NCI-H2081 (cell line): ENCODE measurements at places on chromosomes 3 and 15.
A peak's percentile ranks its signal among the peaks of the same experiment; 100 is the strongest.

DNA sequence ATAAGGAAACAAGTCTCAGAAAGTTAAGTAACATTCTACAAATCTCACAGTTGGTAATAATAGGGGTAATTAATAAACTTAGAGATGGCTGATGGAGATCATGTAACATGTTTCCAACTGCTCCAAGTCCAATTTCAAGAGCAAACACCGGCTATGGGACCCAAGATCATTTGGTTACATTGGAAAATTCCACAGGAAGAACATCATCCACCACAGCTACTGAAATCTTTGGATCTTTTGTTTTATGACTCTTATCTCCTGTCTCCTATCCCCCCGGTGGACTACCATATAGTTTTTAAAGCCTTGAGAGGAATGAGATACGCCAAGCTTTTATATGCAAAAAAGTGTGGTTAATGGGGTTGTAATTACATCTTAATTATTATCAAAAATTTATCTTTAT lies 216.1 kb downstream of the WNT5A start:
- DNase-seq, result no peak

DNA sequence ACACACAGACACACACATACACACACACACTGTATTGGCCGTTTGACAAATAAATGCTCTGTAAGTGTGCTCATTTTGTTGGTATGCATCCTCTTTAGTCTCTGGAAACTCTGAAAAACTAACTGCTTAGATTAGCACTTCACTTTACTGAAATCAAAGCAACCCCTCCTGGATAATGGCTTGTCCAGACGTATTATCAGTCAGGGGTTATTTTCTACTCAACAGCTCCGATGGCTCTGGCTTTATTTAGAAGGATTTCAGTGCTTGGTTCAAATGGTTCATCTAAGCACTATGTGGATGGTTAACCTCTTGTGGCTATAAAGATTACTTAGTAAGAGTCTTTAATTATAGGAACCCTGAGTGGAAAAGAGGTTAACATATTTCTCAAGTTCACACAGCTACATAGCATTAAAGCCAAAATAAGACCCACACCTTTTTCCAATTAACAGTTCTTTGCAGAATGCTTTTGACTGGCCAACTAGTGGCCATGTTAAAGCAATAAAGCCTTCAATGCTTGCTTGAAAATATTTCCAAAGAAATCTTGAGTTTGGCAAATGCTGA lies 516.1 kb upstream of the NAALADL2 start:
- no peak for DNase-seq

- DNase-seq, result no peak
Observed at GRCh38 chr3:169213956-169214355, 449.6 kb downstream of the MECOM start.

DNA sequence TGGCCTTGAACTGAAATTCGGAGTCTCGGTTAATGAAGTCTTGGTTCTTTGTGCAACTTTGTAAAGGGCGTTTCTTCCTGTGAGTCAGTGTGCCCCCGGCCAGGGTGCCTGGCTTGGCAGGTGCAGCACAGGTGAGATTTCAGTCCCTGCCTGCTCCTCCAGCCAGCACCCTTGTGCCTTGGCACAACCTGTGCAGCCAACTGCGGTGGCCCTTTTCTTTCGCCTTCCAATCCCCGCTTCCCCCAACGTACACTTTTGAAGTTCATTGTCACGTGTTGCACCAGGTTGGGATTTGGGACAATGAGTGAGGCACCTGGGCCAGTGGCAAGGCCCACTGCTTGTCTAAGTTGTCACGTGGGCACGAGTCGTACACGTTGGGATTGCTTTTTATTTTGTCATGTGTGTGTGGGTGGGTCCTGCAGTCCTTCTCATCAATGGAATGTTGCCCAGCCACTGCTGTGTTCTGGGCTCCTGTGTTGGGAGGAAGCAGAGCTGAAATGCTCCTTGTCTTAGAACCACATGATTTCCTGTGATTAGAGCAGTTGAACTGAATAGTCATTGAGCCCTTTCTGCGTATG lies 242.9 kb upstream of the BHLHE40 start:
- no peak for DNase-seq

- no peak for DNase-seq
Observed at GRCh38 chr3:31977736-31978135, 3.3 kb downstream of the OSBPL10 start.

- DNase-seq, result no peak
Observed at GRCh38 chr3:61646851-61647525, 85.6 kb downstream of the PTPRG start.

- no peak for DNase-seq
Observed at GRCh38 chr3:101913168-101913567, 63.9 kb downstream of the NFKBIZ start.

DNA sequence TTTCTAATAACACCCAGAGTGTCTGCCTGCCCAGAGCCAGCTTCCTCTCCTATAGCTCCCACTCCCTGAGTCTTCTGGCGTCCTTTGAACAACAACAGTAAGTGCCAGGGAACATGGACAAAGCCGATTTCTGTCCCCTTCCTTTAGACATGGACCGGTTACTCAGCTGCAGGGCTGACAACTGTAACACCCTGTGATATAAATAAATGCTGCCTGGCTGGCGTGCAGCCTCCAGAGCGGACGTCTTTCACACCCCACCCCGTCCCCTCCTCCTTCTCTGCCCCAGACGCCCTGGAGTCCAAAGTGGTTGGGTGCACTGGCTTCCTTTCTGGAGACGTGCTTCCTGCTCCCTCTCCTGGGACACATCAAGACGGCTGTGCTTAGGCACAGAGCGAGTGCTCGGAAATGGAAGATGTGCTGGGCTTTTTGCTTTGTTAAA lies 281.9 kb upstream of the LRRFIP2 start:
- DNase-seq, result no peak

DNA sequence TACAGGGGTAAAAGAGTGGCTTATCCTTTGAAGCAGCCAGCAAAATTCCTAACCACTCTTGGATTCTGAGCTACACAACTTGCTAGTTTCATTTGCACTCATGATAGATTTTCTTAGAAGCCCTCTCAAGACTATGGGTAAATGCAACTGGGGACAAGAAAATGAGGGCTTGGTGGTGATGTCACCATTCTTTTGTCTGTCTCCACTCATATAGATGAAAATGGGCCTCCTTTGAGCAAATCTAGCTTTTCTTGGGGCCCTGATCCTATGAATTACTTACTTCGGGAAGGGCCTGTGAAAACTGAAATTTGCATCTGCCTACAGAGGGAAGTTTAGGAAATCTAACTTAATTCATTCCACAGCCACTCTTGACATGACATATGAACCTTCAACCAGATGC lies 486.3 kb downstream of the MAGI1 start:
- no peak for DNase-seq

DNA sequence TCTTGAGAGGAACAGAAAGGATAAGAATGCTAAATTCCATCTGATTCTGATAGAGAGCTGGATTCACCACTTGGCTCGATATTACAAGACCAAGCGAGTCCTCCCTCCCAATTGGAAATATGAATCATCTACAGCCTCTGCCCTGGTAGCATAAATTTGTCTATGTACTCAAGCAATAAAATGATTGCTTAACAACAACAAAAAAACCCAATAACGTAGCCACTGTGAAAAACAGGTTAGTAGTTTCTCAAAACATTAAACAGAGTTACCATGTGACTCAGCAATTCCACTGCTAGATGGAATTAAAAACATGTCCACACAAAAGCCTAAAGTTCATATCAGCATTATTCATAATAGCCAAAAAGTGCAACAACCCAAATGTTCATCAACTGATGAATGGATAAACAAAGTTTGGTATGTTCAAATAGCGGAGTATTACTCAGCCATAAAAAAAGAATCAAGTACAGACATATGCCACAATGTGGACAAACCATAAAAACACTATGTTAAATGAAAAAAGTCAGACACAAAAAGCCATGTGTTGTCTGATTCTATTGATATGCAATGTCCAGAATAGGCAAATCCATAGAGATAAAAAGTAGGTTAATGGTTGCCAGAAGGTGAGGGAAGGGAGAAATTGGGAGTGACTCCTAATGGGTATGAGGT lies 16.8 kb downstream of the BCL2L10 start:
- no peak for DNase-seq

GRCh38 chr15:68303560-68304436 lies 26.3 kb downstream of the FEM1B start:
- no peak for DNase-seq

- DNase-seq, result no peak
Observed at GRCh38 chr3:59093521-59093920, 43.7 kb upstream of the CFAP20DC start.

DNA sequence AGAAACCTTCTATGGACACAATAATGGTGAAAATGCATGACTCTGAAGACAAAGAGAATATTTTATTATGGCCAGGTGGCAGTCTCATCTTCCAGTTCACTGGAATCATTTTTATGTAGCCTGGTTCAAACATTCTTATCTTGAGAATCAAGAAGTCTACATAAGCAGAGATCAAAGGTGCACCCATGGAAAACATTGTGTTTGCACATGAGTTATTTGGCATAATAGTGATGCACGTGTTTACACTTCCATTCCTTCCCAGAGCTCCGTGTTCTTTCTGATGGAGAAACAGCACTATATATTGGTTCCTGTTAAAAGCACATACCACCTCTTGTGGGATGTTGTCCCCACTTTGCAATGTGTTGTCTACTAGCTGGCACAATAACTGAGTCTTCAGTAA lies 572.2 kb downstream of the GRM7 start:
- no peak for DNase-seq

DNA sequence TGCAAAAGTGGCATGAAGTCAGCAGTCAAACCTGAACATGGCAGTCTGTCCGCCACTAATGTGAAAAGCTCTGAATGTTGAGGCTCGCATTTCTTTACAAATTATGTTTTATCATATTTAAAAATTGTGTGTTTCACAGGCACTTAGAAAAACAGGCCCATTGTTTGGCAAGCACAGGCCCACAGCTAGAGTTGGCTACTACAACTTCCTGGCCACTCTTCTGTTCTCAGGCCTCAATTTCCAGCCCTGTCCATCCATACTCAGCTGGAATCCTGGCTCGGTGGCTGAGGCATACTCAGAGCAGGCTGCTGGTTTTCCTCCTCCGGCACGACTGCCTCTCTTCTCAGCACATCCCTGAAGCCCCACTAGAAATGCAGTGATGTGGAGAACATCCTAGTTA lies 44.3 kb downstream of the C2CD4B start:
- no peak for DNase-seq

DNA sequence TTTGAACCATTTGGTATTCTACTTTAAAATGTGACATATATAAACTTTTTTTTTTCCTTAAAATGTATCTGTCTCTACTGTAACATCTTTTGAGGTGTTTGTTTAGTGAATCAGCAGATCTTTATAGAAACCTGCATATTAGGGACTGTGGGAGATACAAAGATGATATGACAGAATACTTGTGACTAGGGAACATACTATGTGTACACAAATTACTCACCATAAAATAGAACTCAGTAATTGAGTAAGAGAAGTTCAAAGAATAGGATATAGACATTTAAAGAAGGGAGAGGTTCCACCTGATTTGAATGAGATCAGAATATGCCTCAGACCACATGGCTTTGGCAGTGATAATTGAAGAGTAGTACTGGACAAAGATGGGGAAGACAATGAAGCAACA lies 47.9 kb downstream of the ATP2C1 start:
- DNase-seq, result no peak

DNA sequence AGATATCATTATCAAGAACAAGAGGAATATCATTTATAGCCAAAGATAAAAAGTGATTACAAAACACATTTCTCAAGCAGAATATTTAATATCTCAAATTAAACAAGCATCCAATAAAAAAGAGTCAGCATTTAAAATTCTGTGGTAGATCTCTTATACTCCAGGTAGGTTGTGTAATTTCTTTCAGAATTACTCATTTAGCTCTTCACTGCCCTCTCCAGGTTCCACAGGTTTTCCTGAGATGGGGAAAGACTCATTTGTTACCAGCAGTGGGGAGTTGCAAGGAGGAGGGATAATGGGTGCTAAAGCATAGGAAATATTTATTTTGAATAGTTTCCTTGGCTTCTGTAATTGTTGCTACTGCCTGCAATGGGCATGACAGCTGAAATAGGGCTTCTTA lies 83.1 kb upstream of the RASGRP1 start:
- DNase-seq, result no peak

DNA sequence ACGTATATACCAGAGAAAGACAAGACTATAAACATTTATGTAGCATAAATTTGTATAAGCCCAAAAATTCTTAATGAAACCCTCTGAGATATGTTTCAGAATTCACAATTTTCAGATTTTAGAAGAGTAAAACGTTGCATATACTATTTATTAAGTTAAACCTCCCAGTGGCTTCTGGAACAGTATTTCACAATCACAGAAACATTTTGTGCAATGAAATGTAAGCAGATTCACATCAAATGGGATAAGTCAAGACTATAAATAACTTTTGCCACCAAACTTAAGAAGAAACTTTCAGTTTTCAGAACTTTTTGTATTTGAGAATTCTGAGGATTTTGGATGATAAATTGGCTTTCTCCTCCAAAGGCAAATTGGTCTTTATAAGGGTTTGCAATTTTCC lies 9.2 kb downstream of the SLTM start:
- DNase-seq, result no peak

GRCh38 chr15:32042269-32042972 lies 12.1 kb downstream of the CHRNA7 start:
- peak; percentile 39 for DNase-seq

DNA sequence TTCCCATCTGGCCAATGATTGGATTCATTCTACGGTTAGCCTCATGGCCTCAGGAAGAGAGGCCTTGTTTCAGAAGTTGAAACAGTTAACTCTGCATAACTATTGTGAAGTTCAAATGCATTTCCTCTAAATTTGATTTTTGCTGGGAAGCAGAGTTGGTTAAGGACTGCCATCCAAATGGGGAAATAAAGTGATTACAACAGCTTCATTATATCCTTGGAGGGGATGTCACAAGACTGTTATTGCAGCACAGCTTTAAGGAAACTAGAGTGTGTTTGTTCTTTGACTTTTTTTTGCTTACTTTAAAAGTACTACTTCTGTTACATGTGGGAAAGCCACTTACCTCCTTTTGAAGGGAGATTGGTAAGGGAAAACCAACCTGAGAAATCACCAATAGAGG lies 164.8 kb downstream of the AKAP13 start:
- DNase-seq, result no peak

GRCh38 chr3:105608623-105609022 lies 241.9 kb downstream of the ALCAM start:
- no peak for DNase-seq

DNA sequence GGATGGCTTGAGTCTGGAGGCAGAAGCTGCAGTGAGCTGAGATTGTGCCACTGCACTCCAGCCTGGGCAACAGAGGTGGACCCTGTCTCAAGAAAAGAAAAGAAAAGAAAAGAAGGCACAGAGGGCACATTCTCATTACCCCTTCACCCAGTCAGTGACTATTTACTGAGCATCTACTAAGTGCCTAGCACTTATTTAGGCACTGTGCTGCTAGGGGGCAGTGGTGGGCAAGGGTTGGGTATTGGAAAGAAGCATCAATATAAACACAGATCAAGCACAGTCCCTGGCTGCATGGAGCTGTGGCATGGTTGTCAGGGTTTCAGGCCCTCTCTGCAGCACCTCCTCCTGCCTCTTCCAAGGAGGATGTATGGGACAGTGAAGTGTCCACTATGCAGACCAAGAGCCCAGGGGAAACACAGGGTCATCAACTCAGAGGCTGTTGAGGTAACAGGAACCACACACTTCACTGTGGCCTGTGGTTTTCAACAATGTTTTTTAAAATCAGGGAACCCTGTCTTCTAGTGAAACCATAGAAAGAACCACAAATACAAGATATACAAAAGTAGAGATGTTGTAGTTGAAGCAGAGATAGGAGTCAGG lies 138.5 kb downstream of the RAB11A start:
- no peak for DNase-seq

GRCh38 chr15:73882761-73883419 lies 9.5 kb downstream of the TBC1D21 start:
- DNase-seq, result no peak

GRCh38 chr15:62977952-62978811 lies 64.4 kb upstream of the TPM1 start:
- DNase-seq, result no peak
